Right lobe of liver (tissue), 6 donors: ENCODE measurements at places on chromosomes 7 and 10. TPM values are rescaled to one million over a fixed set of nuclear protein-coding genes. Genes with fewer than 3 reads are reported as not detected.

The PDE1C gene
- total RNA-seq, result not detected

The GIMAP6 gene
- total RNA-seq, result 7.8 TPM

DNA sequence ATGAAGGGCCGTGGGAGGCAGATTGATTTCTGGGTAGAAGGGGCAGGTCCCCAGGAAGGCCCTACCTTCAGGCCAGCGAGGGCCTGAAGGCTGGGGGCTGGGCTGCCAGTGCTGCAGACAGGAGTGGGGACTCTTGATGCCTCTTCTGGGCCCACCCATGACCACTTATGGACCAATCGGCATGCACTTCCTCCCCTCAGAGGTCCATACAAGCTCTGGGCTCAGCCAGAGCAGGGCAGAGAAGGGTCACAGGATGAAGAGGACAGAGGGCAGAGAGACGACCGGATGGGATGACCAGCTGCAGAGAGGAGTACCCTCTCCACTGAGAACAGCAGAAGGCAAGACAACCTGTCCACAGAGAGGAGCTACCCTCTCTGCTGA lies 120.1 kb downstream of the DYNC2I1 start:
- no peaks in the 10 kb centered on the region for H3K27me3 ChIP-seq
- no peaks in the 10 kb centered on the region for H3K4me1 ChIP-seq
- H3K27ac ChIP-seq, result no peak overlapping the region
- no peaks in the 10 kb centered on the region for H3K36me3 ChIP-seq
- DNase-seq, result no peak

- no peaks in the 10 kb centered on the region for H3K36me3 ChIP-seq
- H3K4me3 ChIP-seq, result no peak overlapping the region
- DNase-seq, result no peak
- no peak overlapping the region for H3K27ac ChIP-seq
Observed at GRCh38 chr10:79260811-79261740, 86.2 kb upstream of the PPIF start.
